ENCODE measurements at places on chromosomes 7 and 10.

DNA sequence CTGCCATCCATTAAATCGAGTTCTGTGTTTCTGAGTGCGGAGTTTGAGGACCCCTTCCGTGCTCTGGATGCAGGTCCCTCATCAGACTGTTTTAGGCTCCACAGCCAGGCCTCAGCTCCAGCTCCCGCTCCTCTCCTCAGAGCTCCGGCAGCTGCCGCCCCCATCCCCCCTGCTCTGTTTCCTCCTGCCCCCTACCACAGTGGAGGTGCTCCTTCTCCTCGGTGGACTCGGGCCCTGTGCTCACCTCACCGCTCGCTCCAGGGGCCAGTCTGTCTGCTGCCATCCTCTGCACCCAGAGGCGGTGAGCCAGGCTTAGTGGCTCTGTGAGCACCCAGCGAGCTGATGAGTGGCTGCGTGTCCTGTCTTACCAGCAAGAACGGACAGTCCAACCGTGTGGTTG lies 21.4 kb upstream of the PRKAR1B start:
- peak; percentile 38 for DNase-seq

- no peak for DNase-seq
These were observed 150.4 kb downstream of the PRKG1 start for GRCh38 chr10:51224671-51225161.

GRCh38 chr7:36190447-36191291 lies 37.6 kb downstream of the EEPD1 start:
- no peak for DNase-seq

- DNase-seq, result no peak
These were observed 603.1 kb upstream of the MGMT start for GRCh38 chr10:128863823-128864405.

DNA sequence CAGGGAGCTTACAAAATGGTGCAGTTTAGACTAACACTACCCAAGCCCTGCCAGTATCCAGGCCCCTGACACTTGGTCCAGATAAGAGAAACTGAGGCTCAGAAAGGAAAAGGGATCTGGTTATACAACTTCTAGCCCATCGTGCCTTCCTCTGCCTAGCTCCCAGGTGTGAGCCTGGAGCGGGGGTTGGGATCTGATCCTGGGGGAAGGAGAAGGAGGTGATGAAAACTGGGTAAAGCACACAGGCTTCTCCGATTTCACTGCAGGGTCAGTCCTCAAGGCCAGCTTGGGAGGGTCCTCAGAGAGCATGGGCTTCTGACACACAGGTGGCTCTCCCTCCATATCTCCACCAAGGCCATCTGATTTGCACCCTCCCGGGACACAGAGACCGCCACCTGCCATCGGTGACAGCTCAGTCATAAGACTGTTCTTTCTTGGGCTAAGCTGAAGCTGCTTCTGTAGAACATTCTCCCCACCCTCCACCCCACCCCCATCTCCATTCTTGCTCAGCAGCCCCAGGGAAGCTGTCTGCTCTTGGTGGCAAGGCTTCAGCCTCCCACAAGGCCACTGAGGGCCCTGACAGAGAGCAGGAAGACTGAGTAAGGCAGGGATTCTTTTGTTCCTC lies 16.4 kb downstream of the SRRM3 start:
- DNase-seq, result no peak

DNA sequence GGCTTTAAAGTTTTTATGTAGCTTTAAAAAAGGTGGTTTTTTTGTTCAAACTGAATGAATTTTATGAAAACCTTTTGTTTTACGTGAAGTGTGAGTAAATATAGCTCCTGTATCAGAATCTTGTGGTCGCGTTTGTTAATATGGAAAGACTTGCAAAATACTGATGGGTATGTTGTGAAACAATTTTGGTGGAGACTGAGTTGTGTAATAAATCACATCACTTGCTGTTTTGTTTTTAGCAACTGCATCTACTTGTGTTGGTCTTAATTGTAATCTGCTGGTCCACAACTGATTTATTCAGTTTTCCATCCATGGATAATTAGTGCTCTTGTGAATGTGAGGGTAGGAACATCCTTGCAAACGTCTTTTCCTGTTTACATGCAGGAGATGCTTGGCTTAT lies 10.5 kb downstream of the PLXDC2 start:
- DNase-seq, result no peak

All from D341Med (cell line).